Activated CD8-positive, alpha-beta T cell treated with anti-CD3 and anti-CD28 coated beads, Interleukin-2, amount 10 ng/mL, durations not matched to agents 7 days and 5 days (primary cell): ENCODE measurements at places on chromosomes 5 and 9.

DNA sequence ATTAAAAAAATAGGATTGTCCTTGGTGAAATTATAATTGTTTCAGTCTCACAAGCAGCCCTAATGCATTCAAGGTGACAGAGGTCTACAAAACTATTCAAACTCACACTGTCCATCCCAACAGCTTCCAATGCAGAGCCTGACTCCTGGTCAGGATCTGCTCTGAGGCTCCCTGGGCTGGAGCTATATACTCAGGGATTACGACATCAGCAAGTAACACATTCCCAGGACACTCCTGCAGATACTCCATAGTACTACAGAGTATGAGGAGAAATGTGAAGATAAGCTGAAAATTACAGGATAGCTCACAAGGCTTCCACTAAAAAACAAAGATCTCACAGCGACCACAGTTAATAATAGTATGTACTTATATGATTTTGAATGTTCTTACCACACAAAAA is 130.1 kb downstream of the AUH start:
- H3K27ac ChIP-seq = no peak overlapping the region
- no peaks in the 10 kb centered on the region for H3K27me3 ChIP-seq
- H3K36me3 ChIP-seq = no peaks in the 10 kb centered on the region
- no peak overlapping the region for H3K4me3 ChIP-seq

DNA sequence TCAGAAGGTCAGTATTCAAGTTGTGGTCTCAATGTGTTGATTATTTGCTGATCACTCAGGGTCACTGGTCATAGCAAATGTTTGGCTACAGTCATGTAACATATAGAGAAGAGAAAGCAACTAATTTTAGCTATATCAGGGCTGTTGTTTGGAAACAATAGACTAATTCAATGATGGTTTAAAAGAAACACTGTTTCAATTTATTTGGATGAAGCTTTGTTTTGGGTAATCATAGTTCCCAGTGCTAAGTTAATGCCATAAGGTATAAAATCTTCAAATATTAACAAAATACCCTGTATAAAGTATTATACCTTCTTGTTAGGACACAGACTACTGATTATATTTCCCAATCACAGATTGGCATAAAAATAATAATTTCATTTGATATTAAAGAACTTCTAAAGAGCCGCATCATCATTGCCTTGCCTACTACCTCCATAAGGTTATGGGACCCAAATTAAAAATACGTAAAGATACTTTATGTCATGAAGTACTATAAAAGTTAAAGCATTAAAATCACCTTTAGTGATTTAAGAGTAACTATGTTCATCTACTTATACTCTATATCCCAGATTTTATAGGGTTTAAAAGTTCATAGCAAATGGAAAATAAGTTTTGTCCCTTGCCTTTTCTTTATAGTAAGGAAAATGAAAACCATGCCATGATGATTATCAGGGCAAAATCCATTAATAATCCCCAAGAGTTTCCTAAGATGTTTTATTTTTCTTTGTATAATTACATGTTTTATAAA is 6.0 kb downstream of the NR3C1 start:
- peaks cover 53% of the 10 kb centered on the region for H3K36me3 ChIP-seq
- no peak for DNase-seq
- peaks cover 73% of the 10 kb centered on the region for H3K4me1 ChIP-seq
- H3K4me3 ChIP-seq = peak overlapping the region; percentile 88
- no peaks in the 10 kb centered on the region for H3K27me3 ChIP-seq

- H3K4me1 ChIP-seq = peaks cover 2% of the 10 kb centered on the region
- H3K27me3 ChIP-seq = no peaks in the 10 kb centered on the region
- no peaks in the 10 kb centered on the region for H3K36me3 ChIP-seq
- no peak overlapping the region for H3K4me3 ChIP-seq
Observed at GRCh38 chr5:118965890-118966289, 22.5 kb downstream of the DTWD2 start.

- DNase-seq = peak; percentile 23
- peaks cover 14% of the 10 kb centered on the region for H3K4me1 ChIP-seq
- no peaks in the 10 kb centered on the region for H3K27me3 ChIP-seq
- H3K4me3 ChIP-seq = no peak overlapping the region
Observed at GRCh38 chr5:50325237-50325832, 115.8 kb downstream of the EMB start.

GRCh38 chr5:150649108-150650020 is 8.9 kb downstream of the SYNPO start:
- no peaks in the 10 kb centered on the region for H3K36me3 ChIP-seq
- no peaks in the 10 kb centered on the region for H3K27me3 ChIP-seq
- H3K27ac ChIP-seq = no peak overlapping the region
- H3K4me3 ChIP-seq = no peak overlapping the region
